ENCODE measurements at places on chromosomes 4 and X.
A peak's percentile ranks its signal among the peaks of the same experiment; 100 is the strongest.

GRCh38 chr4:41197996-41198395 lies 16.3 kb downstream of the APBB2 start:
- DNase-seq = no peak

DNA sequence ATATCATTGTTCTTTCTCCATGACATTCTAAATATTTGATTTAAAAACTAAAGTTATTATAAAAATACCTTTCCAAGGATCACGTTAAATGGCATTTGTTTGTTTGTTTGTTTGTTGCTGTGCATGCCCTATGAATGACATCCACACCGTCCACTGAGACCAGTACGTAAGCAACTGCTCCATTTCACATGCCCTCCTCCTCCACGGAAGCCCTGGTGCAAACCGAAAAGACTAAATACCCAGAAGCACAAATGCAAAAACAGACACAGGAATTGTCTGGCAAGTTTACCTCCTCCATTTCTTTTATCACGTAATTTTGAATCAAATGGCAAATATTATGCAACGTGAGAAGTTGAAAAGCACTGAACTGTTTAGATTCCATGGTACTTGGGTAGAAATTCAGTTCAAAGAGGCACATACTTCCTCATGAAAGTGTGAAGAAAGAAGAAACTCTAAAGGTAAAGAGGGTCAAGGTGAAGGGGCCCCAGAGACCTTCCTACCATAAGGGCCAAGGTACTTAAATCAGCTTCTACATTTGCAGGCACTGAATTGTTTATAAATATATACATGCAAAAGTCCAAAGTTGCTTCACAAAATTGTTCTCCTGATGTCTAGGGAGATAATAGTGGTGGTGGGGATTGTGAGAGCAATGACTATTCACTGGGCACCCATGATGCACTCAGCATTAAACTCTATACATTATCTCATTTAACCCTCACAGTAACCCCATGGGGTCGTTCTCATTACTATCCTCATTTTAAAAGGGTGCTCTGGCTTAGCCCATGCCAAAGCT lies 23.4 kb downstream of the IRF2 start:
- DNase-seq = no peak

DNA sequence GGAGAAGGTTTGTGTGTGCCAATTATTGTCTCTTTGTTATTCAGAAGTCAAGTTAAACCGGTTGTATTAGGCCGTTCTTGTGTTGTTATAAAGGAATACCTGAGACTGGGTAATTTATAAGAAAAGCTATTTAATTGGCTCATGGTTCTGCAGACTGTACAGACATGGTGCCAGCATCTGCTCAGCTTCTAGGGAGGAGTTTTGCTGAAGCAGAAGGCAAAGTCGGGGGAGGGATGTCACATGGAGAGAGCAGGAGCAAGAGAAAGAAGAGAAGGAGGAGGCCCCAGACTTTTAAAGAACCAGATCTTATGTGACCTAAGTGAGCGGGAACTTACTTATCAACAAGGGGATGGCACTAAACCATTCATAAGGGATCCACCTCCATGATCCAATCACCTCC lies 349.3 kb upstream of the PCDH18 start:
- no peak for DNase-seq

DNA sequence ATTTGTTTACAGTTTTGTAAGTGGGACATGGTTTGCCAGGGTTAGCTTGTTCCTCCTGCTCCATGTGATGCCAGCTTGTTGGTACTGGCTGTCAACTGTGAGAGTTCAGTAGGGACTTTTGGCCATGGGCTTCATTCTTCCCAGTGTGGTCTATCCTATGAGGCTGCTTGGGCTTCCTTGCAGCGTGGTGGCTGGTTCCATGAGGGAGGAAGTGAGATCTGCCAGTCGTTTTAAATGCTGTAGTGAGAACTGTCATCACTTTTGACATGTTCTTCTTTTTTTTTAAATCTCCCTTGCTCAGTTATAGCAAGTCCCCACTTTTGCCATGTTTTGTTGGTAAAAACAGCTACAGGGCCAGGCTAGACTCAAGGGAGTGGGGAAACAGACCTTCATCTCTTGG lies 15.9 kb downstream of the NSD2 start:
- DNase-seq = no peak

GRCh38 chr4:10243856-10244255 lies 127.3 kb upstream of the WDR1 start:
- DNase-seq = no peak

- no peak for DNase-seq
Measured at GRCh38 chr4:159106636-159107035, 3.8 kb downstream of the RAPGEF2 start.

DNA sequence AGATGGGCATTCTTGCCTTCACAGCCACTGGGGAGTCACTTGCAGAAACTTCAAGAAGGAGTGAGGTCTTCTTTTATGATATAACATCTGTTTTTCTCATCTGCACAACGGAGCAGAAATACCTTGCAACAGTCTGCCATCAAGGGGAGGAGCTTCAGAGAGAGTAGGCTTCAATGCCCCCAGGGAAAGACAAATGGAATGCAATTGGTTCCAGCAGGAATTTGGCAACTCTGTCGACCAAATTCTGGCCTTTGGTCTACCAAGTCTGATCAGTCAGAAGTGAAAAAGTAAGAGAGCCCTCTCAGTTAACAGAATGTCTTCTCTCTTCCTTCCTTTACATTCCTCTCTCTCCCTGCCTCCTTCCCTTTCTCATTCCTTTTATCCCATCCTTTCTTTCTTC lies 229.3 kb downstream of the IDS start:
- DNase-seq = peak; percentile 9

- DNase-seq = peak; percentile 18
Measured at GRCh38 chr4:121050300-121050699, 22.0 kb downstream of the NDNF start.

GRCh38 chr4:5084911-5085475 lies 33.7 kb downstream of the STK32B start:
- DNase-seq = peak; percentile 45

- no peak for DNase-seq
Measured at GRCh38 chr4:92516450-92516849, 212.7 kb downstream of the GRID2 start.

GRCh38 chrX:154457491-154458115 lies 478 bp upstream of the PLXNA3 start:
- peak; percentile 30 for DNase-seq

GRCh38 chrX:44954562-44954961 lies 81.6 kb downstream of the KDM6A start:
- DNase-seq = no peak

DNA sequence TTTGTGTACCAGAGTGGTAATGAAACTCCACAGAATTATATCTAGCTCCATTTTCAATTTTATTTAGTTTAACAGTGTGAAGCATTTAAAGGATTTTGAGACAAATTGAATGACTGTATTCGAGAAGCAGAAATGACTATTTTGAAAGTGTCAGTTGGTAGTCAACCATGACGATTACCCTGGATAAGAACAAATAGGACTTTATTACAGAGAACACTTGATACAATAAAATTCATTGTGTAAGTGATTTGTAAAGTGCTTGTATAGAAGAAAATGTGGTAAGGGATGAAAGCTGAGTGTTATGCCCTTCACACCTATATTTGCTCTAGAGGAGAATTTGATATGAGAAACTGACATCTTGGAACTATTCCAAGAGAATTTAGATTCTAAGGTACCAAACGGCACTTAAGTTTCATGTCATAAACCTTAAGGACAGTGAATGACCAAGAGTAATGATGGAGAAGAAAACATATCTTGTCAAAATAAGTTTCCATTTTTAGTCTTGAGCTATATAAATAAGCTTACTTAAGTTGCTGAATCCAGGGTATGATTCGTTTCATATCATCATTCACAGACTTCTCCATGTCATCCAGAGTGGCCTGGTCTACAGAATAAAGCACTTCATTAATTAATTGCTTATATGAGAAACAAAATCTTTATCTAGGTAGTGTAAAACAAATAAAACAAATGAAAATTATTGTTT lies 34.6 kb downstream of the MED14 start:
- no peak for DNase-seq

- no peak for DNase-seq
Measured at GRCh38 chr4:20639346-20639745, 60.9 kb upstream of the PACRGL start.

DNA sequence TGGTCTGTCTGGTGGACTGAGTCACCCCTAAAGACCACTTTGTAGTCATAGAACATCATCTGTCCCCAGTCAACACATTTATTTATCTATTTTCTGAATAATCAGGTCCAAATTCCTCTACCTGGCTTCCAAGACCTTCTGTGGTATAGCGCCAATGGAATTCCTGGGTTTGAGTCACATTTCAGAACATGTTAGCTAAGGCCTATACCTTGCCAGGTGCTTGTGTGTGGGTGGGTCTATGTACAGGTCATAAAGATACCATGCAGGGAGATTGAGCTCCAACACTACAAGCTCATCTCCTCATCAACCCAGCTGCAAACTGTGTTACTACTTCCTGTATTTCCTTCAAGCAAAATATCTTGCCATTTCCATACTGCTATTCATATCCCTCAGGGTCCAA lies 113.3 kb downstream of the TRAPPC11 start:
- DNase-seq = no peak

DNA sequence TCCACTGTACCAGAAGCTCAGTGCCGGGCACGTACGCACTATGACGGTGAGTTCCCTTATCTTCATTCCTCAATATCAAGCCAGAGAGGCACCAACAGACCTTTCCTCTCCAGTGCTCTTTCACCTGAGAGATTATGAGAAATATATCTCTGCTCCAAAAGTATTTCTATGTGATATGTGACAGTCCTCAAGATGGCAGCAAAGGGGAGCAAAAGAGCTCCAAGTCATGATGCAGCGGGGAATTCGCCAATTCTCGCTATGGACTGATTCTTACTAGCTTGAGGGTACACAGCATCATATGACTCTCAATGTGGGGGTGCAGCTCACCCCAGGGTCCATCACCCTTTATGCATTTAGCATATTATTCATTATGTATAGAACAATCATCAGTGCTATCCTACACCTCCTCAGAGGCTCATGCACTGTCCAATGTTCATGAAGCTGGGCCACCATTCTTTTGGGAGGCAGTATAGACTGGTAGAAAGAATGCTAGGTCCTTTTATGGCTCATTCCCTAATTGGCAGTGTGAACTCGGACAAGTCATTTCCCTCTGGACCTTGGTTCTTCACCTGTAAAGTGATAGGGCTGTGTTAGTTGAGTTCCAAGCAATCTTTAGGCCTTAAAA lies 12.8 kb upstream of the IQSEC2 start:
- DNase-seq = no peak

- no peak for DNase-seq
Measured at GRCh38 chr4:148302416-148302815, 139.8 kb downstream of the NR3C2 start.

- no peak for DNase-seq
Measured at GRCh38 chr4:157217708-157218107, 2.8 kb upstream of the GRIA2 start.

DNA sequence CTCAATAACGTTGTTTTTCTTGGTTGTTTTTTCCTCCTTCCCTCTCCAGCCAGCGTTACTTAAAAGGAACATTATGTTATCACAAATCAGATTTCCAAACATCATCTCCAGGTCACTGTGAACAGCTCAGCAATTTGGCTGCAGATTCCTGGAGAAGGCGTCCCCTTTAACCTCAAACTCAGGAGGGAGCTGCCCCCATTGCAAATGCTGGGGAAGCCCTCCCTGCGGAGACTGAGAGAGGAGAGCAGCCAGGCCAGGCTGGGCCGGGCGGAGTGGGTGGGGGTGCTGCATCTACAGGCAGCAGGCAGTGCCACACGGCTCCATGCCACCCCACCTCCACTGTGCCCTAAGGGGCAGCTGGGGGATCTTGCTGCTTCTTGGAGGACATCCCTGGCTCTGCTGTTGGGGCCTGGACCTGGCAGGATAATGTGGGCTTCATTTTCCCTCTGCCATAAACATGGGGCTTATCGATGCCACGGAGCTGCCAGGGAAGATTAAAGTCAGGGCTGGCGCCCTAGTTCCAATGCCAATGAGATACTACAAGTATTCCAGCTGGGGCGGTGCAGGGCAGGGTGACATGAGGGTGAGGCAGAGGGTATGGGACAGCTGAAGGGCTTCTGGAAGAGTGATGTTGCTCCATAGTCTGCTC lies 148.8 kb downstream of the PJA1 start:
- no peak for DNase-seq

GRCh38 chrX:115581759-115582615 lies 21.0 kb downstream of the PLS3 start:
- no peak for DNase-seq

DNA sequence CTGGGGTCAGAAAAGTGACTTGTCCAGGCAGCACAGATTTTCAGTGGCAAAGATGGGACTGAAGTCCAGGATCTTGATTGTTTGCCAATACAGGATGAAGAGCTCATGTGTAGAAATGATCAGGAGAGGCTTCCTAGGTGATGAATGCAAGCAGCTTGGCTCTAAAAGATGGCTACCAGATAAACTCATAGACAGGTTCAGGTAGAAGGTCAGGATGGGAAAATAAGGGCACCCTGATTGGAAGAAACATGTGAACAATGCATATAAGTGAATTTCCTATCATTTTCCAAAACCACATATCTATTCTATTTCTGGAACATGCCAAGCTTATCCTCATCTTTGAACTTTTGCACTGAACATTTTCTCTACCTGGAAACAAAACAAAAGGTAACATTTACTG lies 87.7 kb downstream of the FAM13A start:
- DNase-seq = no peak
